NCI-H510A treated with DMSO at 0.1 percent for 48 hours (cell line): ENCODE measurements at places on chromosomes 4 and X.

DNA sequence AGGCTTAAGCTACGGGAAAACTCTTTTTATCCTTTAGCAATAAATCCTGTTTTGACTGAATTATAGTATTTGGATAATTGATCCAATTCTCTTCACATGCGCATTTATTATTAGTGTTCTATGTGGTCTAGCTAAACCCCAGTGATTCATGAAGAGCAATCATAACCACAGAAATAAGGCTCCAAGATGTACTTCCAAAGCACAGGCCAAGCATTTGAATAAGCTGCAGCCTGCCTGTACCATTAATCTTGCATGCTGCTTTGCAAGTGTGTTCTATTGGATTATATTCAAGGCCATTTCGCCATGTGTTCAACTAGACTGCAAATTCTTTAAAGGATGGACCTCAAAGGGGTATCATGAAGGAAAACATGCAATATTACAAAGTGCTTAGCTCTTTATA lies 385.2 kb upstream of the FAT1 start:
- no peak for DNase-seq

GRCh38 chr4:112896609-112897190 lies 152.8 kb upstream of the ANK2 start:
- DNase-seq, result no peak

DNA sequence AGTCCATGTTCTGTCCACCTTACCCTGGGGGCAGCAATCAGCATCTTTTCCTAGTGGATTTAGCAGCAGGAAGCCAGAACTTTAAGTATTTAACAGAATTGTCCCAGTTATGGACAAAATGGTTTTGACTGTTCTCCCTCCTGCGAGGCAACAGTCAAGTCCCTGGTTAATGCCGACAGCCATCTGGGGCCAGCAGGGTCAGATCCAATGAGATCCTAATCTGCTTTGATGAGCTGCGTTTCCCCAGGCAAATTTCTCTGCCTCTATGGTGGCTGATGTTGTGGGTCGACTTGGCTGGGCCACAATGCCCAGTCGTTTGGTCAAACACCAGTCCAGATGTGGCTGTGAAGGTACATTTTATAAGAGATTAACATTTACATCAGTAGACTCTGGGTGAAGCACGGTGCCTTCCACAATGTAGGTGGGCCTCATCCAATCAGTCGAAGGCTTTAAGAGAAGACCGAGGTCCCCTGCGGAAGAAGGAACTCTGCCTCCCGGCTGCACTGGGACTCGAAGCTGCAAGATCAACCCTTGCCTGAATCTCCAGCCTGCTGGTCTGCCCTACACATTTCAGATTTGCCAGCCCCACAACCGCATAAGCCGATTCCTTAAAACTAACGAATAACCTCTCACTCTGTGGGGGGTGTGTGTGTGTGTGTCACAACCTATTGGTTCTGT lies 89.0 kb upstream of the C4orf50 start:
- DNase-seq, result no peak

DNA sequence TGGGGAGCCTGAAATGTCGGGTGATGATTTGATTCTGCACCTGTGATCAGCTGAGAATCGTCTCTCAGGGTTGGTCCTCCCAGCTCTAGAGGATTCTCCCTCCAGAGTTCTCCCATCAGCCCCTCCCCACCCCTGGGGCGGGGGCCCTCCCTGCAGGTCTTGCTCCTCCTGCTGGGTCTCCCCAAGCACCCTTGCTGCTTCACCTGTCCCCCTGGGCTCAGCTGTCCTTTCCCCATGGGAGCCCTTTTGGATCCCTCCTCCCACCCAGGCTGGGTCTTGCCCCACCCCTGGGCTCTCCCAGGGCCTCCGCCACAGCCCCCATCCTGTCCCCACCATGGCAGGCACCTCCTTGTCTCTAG lies 22.2 kb downstream of the PSAPL1 start:
- no peak for DNase-seq

DNA sequence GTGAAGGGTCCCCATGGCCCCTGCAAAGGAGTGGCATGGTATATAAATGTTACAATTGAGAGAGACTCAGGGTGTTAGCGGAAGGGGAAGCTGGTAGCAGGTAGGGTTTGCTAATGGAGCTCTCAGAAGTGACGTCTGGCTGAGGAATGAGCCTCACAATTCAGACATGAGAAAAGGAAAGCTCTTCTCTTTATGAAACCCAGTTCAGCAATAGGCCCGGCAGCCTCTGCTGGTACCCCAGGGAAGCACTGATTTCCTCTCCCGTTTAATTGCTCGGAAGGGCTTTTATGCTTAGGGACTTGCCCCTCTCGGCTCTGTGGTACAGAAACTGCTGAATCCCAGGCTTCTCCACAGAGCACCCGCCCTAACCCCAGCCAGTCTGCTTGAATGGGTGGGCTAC lies 19.4 kb upstream of the AFAP1 start:
- no peak for DNase-seq

DNA sequence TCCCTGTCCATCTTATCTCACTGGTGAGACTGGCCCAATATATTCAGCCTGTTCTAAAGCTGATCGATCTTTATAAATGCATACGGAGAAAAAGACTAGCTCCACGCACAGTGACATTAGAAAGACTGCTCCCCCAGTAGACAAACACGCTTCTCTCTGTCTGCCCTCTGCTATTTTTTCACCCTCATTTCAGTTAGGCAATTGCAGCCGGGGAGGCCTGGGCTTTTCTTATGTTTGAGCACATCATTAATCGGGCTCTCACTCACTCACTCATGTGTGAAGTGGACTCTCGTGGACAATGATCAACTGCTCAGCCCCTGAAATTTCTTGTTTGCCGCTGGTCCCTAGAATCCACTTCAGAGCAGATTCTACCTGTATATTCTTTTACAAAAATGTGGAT lies 824.7 kb upstream of the TENM3 start:
- DNase-seq, result peak; percentile 39

GRCh38 chr4:76681996-76682395 lies 215.9 kb downstream of the SOWAHB start:
- no peak for DNase-seq
